ENCODE measurements at places on chromosomes 6 and 20.

DNA sequence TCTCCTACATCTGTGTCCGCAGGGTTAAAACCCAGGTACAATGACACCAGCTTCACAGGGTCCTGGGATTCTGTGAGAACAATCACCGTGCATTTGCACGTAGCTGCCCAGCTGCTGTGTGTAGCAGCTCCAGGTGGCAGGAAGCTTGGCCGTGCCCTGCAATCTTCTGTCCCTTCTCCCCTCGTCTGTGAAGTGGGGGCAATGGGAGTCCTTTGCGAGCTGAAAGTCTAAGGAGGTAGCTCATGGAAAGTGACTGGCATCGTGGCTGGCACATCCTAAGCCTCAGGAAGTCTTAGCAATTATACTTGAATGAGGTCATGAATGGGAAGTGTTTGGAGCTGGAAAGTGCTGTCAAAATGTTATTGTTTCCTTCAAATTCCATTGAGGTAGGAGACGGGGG lies 137.1 kb downstream of the SMOC2 start:
- no peak for DNase-seq

DNA sequence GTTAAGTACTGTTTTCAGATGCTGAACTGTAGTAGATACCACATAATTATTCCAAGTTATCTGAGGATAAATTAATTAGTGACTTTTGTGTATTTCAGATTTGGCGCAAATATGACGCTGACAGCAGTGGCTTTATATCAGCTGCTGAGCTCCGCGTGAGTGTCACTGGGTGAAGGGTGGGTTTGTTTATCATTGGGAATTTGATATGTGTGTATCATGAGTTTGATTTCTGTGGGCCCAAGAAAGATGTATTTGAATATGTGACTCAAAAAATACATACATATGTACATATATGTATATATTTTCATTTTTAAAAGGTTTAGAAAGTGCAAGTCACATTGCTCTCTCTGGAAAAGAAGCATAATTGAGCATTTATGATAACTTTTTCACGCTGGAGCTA lies 17.4 kb downstream of the SCGN start:
- DNase-seq: no peak

- no peak for DNase-seq
Measured at GRCh38 chr6:134746140-134746539, 203.8 kb downstream of the ALDH8A1 start.

DNA sequence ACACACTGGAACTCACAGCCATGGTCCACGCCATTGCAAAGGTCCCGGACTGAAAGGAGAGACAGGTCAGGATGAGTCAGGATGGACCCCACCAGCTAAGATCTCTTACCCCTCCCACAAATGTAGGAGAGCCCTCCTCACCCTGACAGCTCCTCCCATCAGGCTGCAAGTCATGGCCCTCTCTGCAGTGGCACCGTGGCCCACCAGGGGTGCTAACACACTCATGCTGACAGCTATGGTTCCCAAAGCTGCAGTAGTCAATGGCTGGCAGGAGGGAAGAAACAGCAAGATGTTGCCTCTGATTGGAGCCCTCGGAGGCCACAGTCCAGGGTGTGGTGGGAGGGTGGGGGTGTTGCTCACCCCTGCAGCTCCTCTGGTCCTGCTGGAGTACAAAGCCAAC lies 5.7 kb upstream of the RBPJL start:
- peak; percentile 75 for DNase-seq

DNA sequence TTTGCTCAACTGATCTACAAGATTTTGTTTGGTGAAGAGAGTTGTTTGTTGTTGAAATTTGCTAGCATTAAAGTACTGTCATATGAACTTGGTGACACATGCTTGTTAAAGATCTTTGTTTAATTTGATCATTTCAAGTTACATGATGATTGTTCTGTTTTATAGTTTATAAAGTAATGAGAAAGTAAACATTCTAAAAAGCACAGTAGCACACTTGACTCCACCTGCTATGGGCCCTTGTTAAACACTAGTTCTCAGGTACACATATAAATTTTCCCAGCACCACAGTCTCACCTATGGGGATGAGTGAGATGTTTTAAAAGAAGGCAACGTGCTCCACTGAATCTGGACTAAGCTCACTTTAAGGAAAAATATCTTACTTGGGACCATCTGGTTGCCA lies 14.1 kb downstream of the MCHR2 start:
- DNase-seq: no peak

DNA sequence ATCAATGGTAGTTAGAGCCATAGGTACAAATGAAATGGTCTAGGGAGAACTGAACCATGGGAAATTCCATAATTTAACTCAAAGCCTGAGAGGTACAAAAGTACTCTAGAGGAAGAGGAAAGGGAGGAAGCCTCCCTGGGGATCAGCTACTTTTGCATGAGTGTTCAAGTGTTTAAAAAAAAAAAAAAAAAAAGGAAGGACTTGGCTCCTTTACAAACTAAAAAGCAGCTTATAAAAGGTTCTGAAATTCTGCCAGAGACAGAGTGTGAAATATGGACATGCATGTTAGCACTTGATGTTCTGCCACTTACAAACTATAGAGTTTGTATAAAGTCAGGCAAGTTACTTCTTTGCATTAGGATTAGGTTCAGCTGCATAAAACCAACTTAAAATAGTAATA lies 290.0 kb downstream of the TBC1D7 start:
- no peak for DNase-seq

DNA sequence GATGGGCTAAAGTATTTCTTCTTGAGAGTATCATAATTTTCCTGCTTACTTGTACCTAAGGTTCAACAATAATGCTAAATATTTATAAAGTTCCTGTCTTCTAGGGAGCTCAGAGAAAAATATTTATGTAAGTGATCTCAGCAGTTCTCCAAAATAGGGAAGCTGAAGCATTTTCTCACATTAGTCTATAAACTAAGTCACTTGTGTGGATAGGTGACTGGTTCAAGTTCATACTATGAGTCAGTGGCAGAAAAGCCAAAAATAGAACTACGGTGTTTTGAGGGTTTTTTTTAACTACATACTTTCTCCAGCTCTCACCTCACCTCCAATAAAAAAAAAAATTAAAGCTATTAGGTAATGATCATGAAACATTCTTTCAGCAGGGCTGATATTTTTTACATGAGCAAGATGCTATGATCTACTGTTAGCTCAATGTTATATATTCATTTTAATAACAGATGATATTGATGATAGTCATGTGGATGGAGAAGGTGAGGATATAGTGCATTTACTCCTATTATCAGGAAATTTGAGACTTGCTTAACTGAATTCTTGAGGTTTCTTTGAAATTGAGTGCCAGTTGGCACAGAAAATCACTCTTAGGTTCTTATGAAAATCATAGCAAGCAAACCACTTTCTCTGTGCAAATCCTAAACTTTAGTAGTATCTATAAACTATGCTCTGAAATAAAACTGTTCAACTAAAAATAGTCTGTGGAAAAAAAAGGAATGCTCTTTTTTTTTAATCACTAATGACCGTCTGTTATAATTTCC lies 4.1 kb upstream of the MOXD1 start:
- peak; percentile 15 for DNase-seq

DNA sequence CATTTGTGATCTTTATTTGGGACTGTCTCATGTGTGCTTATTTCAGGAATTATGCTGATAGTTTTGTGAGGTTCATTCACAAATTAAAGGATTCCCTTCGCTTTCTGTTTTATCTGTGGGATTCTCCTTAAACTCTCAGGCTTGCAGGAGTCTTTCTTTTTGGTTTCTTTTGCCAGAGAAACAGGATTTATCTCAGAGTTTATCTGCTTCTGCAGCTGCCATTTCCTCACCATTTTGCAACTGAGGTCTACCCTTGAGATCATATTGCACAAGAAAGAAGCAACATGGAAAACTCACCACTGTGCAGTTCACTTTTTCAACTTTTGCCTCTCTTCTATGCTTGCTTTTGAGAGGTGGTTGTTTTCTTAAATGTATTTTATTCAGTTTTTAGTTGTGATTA lies 201.0 kb downstream of the PRL start:
- no peak for DNase-seq

DNA sequence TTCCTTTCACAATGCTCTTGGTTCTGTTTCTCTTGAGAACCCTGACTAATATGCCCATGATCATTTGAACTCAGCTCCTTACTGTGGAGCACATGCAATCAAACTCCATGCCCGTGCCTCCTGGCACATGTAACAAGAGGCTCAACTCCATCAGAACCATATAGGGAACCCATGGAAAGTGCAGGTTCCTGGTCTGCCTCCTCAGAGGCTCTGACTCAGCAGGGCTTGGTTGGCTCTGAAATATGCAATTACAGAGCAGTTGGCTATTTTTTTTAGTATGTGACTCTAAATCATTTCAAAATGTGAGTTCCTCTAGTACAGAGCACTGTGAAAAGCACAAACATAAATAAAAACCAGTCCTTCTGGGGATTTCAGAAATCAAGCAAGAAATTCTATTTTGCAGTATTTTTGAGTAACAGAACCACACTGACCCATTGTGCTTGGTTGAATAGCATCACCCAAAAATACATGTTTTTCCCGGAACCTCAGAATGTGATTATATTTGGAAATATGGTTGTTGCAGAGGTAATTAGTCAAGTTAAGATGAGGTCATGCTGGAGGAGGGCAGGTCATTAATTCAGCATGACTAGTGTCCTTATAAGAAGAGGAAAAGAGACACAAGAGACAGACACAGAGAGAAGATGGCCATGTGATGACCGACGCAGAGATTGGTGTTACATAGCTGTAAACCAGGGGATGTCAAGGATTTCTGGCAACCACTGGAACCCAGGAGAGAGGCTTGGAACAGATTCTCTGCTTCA lies 13.2 kb upstream of the MAP3K4 start:
- no peak for DNase-seq

- no peak for DNase-seq
Measured at GRCh38 chr20:50730765-50731054, 670 bp upstream of the PARD6B start.

DNA sequence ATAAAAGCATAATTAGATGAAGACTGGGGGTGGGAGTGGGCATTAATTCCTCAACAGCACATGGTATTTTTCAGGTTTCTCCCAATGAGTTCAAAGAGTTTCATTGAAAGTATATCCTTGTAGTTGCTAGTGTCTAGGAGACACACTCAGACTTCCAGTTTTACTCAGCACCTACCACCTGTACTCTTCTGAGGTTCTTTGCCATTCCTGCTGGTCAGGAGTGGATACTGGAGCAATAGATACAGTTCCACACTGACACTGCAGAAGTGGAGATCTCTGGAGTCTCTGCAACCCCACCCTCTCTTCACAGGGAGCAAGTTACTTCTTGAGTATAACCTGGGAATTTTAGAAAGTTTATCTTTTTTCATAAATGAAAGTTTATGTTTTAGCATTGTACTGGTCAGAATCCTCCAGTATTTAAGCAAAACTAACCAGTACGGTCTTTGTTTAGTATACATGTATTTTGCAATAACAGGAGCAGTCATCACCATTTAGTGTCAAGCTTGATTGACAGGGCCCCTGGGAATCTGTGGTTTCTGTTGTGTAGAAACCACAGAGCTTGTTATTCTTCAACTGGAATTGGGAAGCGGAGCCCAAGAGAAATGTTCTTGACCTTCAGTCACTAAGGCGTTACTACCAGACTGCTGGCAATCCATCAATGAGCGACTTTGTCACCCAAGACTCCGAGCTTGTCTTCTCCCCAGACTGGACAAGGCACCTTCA lies 148.1 kb downstream of the ZDHHC14 start:
- DNase-seq: no peak

Data from activated CD4-positive, alpha-beta T cell treated with anti-CD3 and anti-CD28 coated beads, Interleukin-2, Interleukin-6, amounts not matched to agents 100 ng/mL and 50 ng/mL, durations not matched to agents 16 hours and 8 hours (primary cell).